ENCODE measurements at places on chromosomes 12 and 14.
A peak's percentile ranks its signal among the peaks of the same experiment; 100 is the strongest.

GRCh38 chr12:90233168-90234100 lies 524.8 kb upstream of the ATP2B1 start:
- DNase-seq = no peak

GRCh38 chr14:91878274-91878673 lies 10.9 kb upstream of the TC2N start:
- no peak for DNase-seq

- DNase-seq = no peak
These were observed 85.0 kb downstream of the CRADD start for GRCh38 chr12:93762059-93762719.

GRCh38 chr14:94117856-94118255 lies 7.3 kb downstream of the IFI27 start:
- no peak for DNase-seq

- DNase-seq = no peak
These were observed 197.1 kb upstream of the FOXN3 start for GRCh38 chr14:89614009-89614691.

- no peak for DNase-seq
These were observed 360.5 kb downstream of the FUT8 start for GRCh38 chr14:65772921-65773574.

DNA sequence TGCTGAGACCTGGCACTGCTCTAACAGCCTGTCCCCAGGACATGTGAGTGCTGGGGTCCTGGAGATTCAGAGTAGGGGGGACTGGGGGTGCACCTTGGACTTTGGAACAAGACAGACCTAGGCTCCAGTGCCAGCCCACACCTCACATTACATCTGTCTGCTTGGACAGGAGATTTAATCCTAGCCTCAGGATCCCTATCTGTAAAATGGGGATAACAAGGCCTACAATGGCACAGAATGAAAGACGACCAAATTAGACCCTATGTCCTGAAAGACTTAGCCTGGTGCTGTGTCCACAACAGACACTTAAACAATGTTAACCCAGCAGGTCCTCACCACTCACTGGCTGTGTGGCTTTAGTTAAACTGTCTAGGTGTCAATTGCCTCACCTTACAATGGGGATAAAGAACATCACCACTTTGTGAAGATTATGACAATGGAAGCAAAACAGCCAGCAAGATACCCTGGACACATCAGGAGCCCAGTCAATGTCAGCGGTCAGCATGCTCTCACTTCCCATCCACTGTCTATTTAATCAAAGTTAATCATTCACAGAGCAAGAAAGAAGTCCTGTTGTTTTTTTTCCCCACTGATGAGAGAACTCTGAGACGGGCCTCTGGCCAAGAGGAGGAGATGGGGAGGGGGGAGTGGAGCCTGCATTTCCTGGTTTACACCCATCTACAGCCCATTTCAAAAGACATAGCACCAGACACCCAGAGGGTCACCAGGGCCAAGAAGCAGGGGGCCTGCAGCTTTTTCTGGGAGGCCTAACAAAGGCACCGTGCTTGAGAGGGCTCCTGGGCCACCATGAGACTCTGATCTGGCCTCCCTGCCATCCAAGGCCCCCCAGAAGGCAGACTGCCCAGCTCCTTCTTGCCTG lies 40.6 kb downstream of the ACTN1 start:
- no peak for DNase-seq

DNA sequence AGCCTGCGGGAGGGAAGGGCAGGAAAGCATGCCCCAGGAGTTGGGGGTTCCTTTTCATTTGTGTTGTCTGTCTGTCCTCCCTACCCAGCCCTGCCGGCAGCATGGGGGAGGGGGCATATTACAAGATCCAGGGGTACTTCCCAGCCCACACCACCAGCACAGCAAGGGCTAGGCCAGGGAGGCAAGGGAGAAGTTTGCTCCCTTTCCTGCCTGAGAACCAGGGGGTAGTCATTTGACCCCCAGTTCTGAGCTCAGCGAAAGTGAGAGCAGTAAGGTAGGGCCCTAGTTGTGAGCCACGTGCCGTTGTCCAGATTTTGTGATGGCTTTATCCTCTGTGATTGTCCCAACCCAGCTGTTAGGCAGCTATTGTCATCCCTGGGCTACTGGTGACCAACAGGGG lies 364.7 kb downstream of the BCL11B start:
- DNase-seq = no peak

DNA sequence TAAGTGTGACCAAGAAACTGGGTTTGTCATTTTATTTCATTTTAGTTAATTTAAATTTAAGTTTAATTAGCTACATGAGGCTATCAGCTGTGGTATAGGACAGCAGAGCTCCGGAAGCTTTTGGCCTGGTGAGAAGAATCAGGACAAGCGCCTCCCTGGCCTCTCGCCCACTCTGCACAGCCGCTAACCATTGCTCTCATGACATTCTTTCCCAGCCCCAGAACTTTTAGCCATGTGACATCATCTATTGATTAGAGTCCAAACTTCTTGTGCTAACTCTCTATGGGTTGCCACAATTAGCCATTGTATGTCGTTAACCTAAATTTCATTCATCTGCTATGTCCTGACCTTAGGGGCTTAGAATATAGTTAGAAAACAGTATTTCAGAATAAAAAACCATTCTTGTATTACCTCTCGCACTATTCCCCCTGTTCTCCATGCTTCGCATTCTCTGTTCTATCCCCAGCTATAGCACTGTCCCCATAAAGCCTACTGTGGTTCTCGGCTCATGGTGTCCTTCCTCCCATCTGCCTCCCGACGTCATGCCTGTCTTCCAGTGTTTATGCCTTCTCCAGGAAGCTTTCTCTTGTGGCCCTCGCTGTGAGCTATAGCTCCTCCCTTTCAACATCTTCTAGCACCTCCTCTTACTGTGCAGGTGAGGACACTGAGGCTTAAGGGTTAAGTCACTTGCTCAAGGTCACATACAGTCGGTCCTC lies 23.5 kb downstream of the SSH1 start:
- peak; percentile 75 for DNase-seq

DNA sequence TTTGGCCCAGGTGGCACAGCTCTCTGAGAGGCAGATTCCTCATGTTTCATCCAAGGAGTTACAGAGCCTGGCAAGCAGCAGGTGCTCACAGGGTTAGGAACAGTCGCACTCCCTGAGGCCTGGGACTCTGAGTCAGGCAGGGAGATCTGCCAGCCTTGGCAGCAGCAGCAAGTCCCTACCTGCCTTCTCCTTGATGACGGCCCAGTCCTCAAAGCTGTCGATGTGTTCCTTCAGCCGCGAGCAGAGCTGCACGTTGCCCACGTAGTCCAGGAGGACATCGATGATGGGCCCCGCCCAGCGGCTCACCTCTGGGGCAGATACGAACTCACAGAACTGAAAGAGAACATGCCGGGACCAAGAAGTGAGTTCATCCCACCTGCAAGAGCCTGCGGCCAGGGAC lies 10.4 kb downstream of the FAM181A start:
- no peak for DNase-seq

DNA sequence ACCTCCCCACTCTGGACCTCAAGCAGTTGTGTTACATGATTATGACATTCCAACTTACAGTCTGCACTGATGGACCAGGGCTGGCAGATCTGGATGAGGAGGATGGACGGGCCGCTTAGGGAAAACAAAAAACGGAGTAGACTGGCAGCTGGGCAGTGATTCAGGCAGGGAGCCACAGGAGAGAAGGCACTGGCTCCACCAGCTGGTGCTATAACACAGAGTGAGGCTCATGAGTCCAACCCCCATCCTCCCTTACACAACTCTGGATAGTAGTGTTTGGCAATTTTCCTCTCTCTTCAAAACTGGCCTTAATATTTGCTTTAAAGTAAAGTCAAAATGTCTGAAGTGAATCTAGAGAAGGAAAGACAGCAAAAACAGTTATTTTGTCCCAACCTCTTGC lies 9.7 kb upstream of the RIC8B start:
- DNase-seq = no peak

- DNase-seq = peak; percentile 9
These were observed 6.9 kb upstream of the RD3L start for GRCh38 chr14:103949131-103949790.

DNA sequence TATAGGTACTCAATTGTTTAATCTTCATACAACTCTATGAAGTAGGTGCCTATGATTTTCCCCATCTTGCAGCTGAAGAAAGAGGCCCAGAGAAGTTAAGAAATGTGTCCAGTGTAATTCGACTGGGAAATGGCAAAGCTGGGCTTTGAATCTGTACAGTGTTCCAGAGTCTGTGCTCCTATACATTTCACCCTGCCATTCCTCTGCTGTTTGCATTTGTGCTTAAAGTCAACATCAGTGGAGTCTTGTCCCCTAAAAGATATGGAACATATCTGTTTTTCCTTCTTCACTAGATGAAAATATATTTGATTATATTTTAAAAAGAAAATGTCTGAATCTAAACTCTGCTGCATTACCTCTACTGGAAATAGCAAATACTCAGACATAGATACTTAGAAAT lies 88.6 kb downstream of the SEC23A start:
- no peak for DNase-seq

DNA sequence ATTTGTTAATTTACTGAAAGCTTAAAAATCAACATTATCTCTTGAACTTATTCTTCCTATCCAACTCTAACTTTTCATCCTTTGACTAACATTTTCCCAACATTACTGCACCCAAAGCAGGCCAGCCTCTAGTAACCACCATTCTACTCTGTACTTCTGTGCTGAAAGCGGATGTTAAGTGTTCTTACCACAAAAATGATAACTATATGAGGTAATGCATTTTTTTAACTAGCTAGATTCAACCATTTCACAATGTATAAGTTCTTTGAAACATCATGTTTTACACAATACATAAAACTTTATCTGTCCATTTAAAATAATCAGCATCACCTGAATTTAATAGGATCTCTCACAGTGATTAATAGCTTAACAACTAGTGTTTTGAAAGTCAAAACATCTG lies 468.5 kb upstream of the MGAT4C start:
- no peak for DNase-seq

DNA sequence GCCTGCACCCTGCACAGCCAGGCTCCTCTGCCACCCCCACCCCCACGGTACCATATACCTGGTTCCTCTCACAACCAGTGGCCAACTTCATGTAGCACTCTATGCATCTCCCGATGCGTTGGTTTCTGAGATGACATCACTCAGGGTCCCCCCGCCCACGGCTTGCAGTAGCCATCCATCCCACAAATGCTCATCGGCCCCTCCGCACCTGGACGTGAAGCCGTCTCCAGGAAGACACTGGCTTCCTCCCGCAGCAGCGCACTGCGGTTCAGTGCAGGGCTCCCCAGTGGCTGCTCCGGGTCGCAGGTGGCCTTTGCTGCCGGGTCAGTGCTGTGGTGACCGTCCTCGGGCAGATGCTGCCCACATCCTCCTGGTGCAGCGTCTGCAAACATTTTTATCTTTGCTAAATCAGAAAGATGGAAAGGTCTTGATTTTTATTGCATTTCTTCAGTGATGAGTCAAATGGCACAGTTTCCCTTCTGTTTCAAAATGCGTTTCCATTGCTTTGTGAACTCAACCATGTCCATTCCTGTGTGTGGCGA lies 27.5 kb upstream of the MMP17 start:
- DNase-seq = no peak

Data from MG63 (cell line).